ENCODE measurements at places on chromosomes 2 and 18.
A peak's percentile ranks its signal among the peaks of the same experiment; 100 is the strongest.

DNA sequence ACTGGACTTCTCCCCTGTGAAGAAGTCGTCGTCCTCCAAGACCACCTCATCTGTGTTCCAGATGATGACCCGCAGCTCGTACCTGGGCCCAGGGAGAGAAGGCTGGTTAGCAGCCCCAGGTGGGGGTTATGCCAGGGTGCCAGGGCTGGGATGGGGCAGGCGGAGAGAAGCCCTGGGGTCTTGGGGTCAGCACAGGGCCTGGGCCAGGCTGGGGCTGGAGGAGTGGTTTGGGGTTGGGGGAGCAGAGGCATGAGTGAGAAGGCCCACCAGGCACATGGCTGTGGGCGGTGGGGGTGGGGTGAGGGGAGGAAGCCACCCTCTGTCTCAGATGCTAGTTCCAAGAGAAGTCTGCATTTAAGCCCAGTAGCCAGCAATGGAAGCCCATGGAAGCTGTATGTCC lies 15.8 kb downstream of the OTOF start:
- no peak for DNase-seq

DNA sequence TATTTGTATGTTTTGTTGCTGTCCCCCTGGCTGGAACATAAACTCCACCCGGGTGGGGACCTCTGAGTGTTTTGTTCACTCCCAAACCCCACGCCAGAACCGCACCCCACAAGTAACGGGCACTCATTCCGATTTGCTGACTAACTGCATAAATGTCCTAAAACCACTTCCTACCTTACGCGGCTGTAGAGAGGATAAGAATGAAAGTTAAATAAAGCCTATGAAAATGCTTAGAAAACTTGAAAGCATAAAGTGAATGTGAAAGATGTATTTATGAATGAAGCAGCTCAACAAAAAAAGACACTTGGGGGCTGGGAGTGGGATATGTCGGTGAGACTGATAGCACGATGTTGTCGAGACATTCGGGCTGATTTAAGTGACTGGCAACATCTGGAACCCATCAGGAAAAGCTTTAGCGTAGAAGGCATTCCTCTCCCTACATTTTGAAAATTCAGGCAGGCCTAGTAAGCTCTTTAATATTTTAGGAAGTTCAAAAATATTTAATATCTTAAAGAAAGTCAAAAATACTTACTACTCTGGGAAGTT lies 206.7 kb downstream of the SH3RF3 start:
- no peak for DNase-seq

GRCh38 chr2:237487496-237487895 lies 445 bp downstream of the MLPH start:
- DNase-seq = no peak

DNA sequence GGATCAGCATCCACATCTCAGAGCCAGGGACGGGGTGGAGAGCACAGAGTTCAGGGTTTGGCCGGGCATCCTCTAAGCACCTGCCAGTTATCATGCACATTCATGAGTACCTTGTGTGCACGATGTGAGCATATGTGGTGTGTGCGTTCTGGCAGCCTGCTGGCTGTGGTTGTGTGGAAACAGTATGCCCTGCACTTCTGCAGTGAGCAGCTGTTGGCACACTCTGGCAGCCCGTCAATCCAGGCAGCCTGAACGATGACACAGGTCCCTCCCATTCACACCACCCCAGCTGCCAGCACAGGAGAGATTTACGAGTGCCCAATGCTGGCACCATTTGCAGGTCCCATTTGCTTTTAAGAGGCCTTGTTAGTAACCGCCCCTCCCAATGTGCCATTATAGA lies 74.2 kb downstream of the CD8B2 start:
- no peak for DNase-seq

GRCh38 chr2:5617796-5618195 lies 74.4 kb upstream of the SOX11 start:
- DNase-seq = no peak

DNA sequence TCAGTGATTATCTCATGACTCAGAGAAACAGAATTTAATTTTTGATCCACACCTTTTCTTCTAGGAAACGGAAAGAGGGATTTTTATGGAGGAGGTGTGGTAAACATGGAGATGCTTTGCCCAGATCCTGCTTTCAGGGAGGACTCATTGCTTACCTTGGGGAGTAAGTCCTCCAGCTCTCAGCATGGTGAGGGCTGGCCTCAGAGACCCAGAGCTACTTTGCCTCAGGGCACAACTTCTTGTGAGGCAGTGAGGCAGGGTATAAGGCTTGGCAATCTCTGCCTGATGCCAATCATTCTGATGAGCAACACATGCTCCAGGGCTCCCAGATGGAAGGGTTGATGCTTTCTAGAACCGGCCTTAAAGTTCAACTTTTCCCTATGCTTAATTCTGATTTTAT lies 189.9 kb upstream of the DCC start:
- peak; percentile 4 for DNase-seq

DNA sequence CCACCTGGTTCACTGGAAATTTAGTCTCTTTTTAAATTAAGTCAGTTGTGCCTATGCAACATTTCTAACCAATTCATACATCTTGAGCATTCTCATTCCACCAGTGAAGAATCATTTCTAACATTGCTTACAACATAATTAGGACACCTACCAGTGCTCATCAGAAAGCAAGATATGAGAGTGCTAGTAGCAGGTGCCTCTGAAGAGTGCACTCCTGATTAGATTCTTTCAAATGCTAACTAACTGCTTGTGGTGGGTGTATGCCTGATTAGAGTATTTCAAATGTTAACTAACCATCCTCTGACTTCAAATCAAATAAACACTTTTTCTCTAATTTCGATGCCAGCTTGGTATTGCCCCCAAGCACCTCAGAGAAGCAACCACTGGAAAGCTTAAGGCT lies 124.3 kb upstream of the DNAJC10 start:
- DNase-seq = no peak

GRCh38 chr2:183522489-183523266 lies 398.4 kb downstream of the NUP35 start:
- DNase-seq = no peak

GRCh38 chr18:46069524-46069923 lies 2.5 kb downstream of the PSTPIP2 start:
- DNase-seq = no peak

DNA sequence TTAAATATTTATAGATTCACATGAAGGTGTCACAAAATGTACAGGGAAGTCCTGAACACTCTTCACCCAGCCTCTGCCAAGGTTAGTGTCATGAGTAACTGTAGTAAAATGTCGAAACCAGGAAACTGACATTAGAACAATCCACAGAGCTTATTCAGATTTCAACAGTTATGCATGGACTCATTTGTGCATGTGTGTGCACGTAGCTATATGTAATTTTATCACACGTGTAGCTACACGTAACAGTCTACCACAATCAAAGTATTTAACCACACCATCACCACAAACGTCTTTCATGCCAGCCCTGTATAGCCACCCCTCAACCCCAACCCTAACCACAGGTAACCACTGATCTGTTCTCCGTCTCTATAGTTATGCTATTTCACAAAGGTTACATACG lies 211.7 kb upstream of the REV1 start:
- no peak for DNase-seq

GRCh38 chr2:230898016-230898712 lies 26.9 kb downstream of the GPR55 start:
- no peak for DNase-seq

DNA sequence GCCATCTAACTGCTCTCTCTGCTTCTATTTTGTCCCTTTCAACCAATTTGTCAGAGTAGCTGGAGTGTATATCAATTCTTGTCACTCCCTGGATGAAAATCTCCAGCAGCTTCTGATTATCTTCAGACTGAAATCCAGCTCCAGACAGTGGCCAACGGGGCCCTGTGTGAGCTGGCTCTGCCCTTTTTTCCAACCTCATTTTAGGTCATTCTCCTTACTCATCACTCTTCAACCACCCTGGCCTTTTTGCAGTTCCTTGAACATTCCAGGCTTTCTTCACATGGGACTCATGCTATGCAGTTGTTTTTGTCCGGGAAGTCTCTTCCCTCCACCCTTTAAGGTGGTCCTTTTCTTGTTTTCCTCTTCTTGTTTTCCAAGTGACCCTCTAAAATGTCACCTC lies 15.4 kb upstream of the FAP start:
- no peak for DNase-seq

DNA sequence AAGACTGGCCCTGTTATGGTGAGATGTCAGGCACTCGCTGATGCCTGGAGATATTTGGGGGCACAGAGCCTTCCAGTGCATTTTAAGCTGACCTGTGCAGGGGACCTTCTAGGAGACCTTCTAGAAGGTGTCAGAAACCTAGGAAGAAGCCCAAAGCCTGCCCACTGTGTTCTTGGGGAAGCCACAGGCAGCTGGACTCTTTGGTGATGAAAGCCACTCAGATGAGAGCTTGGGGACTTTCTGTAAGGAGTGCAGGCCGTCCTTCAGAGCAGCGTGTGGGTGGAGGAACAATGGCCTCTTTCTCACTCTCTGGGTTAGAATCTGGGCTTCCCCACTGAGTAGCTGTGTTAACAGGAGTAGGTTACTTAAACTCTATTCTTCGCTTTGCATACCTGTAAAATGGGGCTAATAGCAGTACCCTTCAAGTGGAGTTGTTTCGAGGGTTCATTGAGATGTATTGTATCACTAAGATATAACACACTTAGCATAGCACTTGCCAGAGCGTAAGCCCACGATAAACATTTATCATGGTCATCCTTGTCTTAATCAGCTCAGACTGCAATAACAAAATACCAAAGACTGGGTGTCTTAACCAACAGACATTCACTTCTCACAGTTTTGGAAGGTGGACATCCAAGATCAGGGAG lies 322.3 kb upstream of the EPAS1 start:
- no peak for DNase-seq

DNA sequence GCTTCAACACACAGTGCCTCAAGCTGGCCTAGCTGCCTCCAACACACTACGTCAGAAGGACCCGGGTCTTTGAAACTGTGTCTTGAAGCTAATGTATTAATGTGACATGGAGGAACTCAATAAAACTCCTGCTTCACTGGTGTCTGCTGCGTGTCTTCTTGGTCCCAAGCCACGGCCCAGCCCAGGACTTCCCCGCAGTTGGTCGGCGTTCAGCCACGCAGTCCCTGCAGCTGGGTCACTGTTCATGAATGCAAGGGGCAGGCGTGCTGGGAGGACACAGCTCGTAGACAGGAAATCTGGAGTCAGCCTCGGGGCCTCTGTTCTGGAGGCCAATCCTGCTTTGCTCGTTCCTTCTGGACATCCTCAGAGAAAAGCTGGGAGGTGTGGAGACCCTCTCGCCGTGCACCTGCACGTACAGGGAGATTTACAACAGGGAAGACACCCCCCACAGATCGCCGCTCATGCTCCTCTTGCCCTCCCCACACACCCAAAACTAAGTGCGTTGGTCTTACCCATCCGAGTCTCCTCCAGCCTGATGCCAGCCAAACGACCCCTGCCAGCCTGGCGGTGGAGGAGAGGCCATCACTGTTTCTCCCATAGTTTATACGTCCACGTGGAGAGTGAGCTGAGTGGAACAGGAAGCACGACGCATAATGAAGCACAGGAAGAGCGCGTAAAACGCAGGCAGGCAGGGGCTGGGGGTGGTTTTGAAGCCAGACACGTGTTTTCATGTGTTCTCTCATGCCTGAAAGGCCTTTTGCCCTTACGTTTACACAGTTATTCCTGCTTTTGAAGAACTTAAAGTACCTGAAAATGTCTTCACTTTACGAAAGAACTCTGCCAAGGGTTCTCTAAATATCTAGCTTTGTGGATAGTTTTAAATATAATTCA lies 39.7 kb downstream of the ADI1 start:
- no peak for DNase-seq

DNA sequence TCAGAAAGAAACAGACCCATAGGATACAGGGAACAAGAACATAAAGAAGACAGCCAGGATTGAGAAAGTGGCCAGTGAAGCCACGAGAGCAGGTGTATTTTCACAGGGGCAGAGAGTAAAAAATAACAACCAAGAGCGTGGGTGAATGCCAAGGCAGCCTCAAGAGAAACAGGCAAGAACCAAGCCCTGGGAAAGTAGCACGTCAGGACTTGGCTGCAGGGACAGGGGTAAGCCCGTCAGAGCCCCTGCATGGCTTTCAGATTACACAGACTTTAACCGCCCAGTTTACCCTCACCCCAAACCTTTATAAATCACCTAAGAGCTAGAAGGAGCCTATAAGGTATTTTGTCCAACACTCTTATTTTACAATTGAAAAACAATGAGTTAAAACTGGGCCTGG lies 43.7 kb downstream of the ARL4C start:
- no peak for DNase-seq

- DNase-seq = no peak
Observed at GRCh38 chr2:45595721-45596435, 15.2 kb downstream of the SRBD1 start.

DNA sequence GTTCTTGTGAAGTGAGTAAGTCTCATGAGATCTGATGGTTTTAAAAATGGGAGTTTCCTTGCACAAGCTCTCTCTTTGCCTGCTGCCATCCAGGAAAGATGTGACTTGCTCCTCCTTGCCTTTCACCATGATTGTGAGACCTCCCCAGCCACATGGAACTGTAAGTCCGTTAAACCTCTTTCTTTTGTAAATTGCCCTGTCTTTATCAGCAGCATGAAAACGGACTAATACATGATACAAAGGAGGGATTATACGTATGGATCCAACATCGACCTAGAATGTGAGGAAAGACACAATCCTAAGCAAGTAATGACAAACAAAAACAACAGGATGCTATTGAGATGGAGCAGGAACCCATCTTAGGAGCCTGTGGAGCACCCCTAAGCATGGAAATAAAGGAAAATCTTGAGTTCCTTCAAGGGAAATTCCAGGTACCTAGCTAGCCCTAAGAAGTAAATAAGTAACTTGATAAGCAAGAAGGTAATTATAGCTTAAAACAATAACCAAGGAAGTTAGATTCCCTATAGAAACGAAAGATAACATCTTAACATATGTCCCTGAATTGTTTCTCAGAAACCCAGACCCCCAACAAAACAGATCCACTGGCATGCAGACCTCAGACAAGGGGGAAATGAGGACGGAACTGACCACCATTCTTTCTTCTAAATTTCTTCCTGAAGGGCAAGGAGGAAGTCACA lies 1.5 kb upstream of the TNFRSF11A start:
- no peak for DNase-seq

GRCh38 chr2:175976391-175977157 lies 25.5 kb downstream of the LNPK start:
- no peak for DNase-seq

DNA sequence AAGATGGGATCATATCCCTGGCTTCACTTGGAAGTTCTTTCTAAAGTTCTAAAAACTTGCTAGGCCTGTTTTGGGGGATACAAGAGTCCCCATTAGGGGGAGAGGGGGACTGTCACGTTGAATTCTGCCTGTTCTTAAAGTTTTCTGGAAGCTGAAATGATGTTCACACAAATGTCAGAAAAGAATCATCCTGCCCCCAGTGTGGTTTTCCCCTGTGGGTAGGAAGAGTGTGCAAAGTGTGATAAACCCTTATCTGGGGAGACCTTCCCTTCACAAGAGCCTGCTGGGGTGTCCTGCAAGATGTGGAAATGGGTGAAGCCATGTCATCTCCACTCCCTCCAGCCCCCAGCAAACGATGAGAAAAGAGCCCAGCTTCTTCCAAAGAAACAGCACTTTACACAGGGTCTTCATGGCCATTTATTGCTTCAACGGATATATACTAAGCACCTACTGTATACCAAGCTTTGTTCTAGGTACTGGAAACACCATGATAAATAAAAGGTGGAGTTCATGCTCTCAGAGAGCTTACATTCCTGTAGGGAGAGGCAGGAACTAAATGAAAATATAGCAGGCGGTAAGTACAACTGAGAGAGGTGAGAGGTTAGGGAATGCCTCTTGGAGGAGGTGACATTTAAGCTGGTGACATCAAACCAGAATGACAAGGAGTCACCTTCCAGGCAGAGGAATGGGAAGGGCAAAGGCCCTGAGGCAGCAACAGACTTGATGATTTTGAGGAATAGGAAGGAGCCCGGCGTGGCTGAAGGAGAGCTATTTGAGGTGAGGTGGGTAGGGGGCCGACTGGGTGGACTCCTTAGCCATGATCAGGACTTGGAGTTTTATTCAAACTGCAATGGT lies 1.6 kb downstream of the MFSD2B start:
- DNase-seq = no peak
